ENCODE measurements at places on chromosomes 7 and 10. TPM values are rescaled to one million over a fixed set of nuclear protein-coding genes. Genes with fewer than 3 reads are reported as not detected.

DNA sequence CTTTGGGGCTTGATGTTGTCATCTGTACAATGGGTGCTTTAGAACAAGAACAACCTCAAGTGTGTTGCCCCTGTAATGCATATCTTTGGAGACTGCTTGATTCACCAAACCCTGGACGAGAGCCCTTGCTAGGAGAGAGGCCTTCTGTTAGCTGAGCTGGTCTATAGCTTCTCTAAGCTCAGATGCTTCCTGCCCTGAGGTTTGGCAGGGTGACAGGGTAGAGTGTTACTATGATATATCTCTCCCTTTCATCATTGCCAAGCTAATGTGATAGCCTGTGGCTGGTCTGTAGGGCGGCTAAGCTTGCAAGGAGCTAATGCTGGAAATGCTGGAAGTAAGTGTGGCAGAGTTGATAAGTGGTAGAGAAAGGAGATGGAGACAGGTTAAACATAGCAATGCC lies 364.1 kb downstream of the RPS24 start:
- DNase-seq = no peak

DNA sequence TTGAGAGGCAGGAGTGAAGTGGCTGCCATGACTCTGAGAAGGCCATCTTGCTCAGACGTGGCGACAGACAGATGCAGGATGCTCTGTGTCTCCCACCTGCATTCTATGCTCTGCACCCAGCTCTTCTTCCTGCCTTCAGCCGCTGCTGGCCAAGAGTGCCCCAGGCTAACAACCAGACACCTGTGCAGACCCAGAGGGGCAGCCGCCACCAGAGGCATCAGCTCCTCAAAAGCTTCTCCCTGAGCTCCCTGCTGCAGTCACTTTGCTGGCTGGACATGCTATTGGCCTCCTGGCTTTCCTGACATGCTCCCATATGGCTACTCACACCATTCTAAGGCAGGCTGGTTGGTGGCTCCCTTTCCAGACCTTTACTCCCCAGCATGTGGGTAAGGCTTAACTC lies 70.6 kb upstream of the GRB10 start:
- no peak for DNase-seq

OR2A12 gene
- total RNA-seq = not detected

GRCh38 chr10:103447187-103447586 lies 5.0 kb downstream of the CALHM2 start:
- no peak for DNase-seq

DNA sequence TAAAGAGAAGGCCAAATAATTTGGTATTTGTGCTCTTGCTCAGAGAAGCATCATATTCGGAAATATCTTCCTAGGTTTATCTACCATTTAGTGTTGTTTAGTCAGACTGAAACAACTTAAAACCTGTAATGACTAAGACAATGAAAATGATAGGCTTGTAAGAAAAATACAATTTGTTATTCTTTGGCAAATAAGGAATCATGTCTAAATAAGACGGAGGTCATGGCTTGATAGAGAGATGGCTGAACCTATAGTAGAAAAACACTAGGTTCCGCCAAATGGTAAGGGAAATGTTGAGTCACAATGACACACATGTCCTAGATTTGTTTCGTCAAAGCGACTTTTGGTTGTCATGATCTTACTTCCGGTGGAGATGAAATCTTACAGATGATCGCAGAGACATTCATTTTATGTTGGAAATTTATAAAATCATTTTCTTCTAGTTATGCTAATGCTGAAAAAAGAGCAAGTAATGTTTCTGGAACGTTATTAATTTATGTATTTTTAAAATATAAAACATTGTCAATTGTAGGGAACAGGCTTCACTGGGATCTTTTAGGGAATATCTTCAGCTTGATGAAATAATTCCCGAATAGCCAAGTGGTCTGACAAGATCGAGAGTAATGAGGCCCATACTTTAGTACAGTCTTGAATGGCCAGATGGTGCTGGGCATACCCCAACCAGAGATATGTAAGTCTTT lies 1.0 kb downstream of the SRGN start:
- peak; percentile 61 for DNase-seq

DNA sequence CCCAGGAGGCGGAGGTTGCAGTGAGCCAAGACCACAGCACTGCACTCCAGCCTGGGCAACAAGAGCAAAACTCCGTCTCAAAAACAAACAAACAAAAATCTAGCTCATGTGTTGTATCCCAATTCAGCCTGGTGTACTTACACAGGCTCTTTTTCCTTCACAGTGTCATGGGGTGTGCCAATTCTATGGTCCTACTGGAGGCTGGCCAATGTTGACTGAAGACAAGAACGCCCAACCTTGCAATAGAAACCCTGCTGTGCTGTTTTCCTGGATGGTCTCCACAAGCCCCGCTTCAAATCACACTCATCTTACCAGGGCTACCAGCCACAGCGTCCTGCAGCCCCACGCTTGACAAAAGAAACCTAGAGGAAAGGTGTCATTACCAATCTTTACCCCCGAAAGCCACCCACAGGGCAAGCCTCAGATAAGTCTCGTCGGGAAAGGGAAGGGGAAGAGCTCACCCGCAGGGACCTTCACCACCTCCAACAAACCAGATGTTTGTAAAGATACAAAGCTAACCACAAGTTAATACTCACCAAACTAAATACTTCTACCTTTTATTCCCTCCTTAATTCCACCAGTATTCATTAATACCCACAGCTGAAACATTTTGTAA lies 64.8 kb downstream of the TNS3 start:
- DNase-seq = no peak

- no peak for DNase-seq
Measured at GRCh38 chr10:59433720-59434428, 71.5 kb upstream of the FAM13C start.

EPO gene
- total RNA-seq = not detected

DNA sequence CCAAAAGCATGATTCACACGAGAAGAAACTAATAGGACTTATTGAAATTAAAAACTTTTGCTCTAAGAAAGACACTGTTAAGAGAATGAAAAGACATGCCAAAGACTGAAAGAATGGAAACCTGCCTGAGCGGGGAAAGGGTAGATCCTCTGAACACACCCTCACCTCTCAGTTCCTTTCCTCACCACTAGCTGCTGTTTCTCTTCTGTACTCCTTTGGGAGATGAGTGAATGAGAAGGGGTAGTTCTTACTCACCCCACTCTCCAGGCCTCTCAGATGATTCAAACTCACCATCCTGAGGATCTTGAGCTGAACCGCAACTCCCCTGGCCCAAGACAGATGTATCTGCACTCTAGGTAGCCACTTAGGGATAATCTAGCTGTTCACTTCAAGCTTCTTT lies 41.9 kb downstream of the IQUB start:
- DNase-seq = no peak

GRCh38 chr7:54559401-54559800 lies 17.2 kb downstream of the VSTM2A start:
- no peak for DNase-seq

All from activated naive CD4-positive, alpha-beta T cell treated with anti-CD3 and anti-CD28 coated beads for 36 hours (primary cell).